ENCODE measurements at places on chromosomes 2 and 18.

DNA sequence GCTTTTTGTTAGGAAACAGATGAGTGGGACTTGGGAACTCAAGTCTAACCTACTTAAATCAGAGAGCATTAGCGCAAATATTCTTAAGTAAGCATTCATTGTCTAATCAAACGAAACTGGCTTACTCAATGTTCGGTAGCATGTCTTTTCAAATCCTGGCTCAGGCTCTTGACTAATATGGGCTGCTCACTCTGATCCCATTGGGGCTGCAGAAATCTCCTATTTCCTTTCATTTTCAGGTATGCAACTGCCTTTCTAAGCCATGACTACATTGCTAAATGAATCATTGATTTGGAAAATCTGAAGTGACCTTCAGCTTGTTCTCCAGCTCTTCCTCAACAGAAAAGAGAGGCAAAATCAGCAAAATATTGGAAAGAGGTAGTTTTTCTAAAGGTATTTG lies 2084.4 kb upstream of the PIK3C3 start:
- no peak for DNase-seq

GRCh38 chr2:53708988-53709387 lies 58.6 kb upstream of the CHAC2 start:
- no peak for DNase-seq

DNA sequence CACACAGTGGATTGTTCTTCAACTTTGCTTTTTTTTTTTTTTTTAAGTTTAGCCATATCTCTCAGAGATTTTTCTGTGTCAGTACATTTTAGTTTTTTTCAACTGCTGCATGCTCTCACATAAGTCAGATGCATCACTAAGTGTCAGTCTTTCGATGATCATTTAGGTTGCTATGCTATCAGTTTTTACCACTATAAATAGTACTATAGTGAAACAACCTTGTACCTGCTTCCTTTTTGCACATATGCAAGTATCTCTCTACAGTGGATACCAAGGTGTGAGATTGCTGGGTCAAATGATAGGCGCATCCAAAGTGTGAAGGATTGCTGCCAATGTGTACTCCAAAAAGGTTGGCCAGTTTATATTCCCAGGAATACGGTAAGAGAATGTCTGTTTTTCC lies 33.5 kb upstream of the MAP4K3 start:
- no peak for DNase-seq

DNA sequence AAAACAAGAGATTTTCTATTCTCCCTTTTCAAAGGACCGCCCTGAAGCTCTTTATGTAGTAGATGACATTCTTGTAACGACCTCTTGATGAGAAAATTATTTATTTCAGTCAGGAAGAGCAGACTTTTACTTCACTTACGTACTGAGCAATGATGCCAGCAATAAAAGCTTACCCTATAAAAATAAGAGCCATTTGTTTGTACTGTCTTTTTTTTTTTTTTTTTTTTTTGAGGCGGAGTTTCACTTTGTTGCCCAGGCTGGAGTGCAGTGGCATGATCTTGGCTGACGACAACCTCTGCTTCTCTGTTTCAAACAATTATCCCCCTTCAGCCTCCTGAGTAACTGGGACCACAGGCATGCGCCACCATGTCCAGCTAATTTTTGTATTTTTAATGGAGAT lies 39.2 kb downstream of the CRIM1 start:
- DNase-seq, result no peak

Measured in suppressor macrophage treated with lipopolysaccharide for 4 hours (primary cell).